ENCODE measurements at places on chromosomes 3 and 15.

DNA sequence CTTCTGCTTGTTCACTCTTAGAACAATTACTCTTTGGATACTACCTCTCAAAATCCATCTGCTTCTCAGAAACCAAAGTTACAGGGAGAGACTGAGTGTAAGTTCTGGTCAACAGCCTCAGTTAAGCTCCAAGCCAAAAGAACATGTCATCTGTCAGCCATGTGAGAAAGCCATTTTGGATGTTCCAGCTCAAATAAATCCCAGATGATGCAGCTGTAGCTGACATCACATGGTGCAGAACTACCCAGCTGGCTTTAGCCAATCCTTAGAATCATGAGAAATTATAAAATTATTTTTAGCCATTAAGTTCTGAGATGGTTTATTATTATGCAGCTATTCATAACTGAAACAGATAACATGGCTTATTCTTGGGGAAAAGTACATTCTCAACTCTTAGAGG, 696.0 kb downstream of the ZNF385D start:
- DNase-seq, result peak; percentile 18

DNA sequence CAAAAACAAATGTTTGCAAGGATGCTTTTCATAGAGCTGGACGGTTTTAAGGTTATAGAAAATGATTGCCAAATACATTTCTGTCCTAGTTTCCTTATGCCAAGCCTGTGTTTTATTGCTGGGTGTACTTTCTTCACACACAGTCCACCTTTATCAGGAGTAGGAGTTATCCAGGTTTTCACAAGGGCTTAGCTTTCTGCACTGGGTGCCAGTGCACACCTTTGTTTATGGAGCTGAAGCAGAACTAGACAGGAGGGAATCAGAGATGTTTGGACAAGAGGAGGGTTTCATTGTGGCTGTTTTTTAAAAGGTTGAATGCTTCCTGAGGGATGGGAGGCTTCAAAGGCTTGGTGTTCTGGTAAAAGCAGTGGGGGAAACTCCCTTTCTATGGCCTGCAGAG, 29.5 kb upstream of the FAM3D start:
- no peak for DNase-seq

GRCh38 chr15:60328852-60329443, 68.8 kb downstream of the ANXA2 start:
- no peak for DNase-seq

DNA sequence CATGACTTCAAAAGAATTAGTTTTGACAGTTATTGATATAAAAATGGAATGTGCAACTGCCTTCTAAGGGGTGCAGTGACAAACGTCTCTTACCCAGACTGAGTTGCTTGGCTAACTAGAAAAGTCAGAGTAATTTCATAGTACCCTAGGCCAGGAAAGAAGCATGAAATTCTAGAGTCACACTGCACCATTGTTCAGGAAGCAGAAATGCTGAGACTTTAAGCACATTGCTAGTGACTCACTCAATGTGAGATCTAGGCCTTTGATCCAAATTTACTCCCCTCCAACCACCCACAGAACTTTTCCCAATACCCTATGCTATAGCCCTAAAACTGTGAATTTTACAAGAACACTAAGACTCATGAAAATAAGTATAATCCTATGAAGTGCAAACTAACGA, 110.8 kb downstream of the DUT start:
- DNase-seq, result no peak

GRCh38 chr3:21235491-21235890, 515.5 kb downstream of the ZNF385D start:
- no peak for DNase-seq

DNA sequence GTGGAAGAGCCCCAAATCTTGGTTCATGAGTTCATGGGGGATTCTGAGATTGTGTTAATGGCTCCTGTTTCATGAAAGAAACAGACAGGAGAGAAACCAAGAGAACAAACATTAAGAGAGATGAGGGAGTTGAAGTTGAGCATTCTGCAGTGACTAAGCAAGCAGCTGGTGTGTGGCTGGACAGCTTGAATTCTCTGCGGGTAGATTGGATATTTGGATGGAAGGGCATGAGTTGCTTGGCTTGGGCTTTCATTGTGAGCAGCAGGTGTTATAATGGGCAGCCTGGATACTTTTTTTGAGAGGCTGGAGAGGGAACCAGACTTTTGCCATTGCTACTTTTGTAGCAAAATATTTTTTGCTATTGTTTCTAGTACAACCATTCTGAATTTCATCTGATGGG, 346.8 kb upstream of the SATB1 start:
- no peak for DNase-seq

- DNase-seq, result no peak
These were observed 113.0 kb downstream of the LIPC start for GRCh38 chr15:58544756-58545155.

DNA sequence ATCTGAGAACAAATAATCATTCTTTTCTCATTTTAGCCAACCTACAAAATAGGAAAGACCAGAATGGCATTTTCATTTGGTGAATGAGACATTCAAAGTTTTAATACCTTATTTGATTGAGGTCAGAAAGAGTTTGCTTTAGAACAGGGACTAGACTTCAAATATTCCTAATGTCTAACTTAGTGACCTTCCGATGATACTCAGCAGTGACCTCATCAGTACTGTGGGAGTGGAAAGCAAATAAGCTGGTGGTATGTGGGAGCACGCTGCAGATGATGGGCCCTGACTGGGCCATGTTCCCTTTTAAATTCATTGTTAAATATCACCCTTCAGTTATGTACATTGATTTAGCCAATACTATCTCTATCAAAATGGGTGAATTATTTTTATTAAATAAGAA, 223.3 kb downstream of the P3H2 start:
- DNase-seq, result no peak

DNA sequence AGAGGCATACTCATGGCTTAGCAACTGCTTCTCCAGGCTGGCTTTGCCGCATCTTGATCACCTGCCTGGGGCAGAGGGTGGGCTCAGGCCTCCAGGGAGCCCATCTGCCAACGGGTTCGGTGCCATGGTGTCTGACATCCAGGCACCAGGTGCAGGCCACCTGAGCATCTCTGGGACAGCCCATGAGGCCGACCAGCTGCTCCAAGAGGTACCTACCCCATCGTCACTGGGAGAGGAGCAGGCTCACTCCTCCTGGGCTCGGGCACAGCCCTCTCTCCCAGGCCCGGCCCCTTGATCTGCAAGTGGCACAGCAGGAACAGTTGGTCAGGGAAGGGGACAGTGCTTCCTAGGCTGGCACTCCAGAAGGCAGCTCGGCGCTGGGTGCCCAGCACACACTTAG, 21.9 kb downstream of the TPRA1 start:
- DNase-seq, result no peak

GRCh38 chr3:124833710-124834332, 53.3 kb downstream of the ITGB5 start:
- no peak for DNase-seq

GRCh38 chr3:114241262-114241661, 3.9 kb upstream of the ZNF80 start:
- no peak for DNase-seq

DNA sequence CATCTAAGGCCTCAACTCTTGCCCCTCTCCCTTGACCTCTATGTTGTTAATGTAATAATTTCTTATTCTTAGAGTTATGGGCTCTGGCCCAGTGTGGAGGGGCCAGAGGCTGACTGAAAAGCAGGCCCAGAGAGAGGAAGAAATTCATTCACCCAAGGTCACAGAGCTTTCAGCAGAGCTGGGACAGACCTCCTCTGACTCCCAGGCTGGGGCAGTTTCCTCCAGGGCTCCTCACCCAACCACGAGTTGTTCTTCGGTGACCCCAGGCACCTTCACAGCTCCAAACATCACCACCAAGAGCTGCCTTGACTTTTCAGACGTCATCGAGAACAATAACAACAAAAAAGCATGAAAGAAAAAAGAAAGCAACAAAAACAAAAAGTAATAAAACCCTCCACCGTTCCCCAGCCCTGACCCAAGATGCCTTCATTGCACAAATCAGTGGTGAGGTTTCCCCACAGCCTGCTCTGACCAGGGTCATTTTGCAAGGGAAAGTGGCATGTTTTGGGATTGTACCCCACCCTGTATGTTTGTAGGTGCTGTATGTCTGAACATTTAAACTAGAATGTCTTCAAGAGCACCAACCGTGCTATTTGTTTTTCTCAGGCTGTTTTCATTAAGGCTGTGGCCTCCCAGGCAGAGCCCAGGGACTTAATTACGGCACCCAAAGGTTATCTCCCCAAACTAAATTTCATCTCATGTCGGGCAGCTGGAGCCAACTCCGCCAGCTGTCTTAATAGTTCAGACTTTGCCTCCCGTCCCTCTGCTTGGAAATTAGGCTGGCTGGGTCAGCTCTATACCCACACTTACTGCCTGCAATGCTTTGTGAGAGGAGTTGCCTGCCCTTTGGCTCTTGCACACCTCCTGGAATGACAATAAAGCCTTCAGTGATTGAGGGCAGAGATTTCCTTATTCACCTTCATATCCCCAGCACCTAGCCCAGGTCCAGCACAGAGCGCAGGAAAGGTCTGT, 173.8 kb downstream of the RPLP1 start:
- no peak for DNase-seq

DNA sequence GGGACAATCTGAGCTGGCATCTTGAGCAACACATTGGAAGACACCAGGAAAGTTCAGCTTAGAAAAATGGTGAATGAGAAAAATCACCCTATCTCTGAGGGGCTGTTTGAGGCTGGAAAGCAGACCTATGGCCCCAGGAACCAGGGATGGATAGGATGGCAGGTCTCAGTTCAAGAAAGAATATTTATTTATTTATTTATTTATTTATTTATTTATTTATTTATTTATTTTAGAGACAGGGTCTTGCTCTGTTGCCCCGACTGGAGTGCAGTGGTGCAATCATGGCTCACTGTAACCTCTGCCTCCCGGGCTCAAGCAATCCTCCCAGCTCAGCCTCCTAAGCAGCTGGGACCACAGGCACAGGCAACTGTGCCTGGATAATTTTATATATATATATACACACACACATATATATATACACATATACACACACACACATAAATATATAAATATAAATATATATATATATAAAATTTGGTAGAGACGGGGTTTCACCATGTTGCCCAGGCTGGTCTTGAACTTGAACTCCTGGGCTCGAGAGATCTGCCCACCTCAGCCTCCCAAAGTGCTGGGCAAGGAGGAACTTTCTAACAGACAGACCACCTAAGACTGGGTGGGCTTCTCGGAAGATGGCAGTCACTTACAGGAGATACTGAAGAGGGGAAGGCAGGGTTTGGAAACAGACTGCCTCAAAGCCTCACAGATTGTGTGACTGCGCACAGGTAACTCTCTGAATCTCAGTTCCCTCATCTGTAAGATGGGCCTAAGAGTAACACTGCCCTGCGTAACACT, 29.7 kb downstream of the CCDC13 start:
- no peak for DNase-seq

DNA sequence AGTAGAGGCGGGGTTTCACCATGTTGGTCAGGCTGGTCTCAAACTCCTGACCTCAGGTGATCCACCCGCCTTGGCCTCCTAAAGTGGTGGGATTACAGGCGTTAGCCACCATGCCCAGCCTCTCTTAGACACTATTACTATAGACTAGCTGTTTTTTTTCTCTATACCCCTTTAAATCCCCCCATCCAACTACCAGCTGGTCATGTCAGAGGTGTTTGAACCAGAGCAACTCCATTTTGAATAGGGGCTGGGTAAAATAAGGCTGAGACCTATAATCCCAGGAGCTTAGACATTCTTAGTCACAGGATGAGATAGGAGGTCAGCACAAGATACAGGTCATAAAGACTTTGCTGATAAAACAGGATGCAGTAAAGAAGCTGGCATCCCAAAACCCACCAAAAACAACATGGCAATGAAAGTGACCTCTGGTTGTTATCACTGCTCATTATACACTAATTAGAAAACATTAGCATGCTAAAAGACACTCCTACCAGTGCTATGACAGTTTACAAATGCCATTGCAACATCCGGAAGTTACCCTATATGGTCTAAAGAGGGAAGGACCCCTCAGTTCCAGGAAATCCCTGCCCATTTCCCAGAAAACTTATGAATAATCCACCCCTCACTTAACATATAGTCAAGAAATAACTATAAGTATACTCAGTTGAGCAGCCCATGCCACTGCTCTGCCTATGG, 57.8 kb upstream of the GPD1L start:
- DNase-seq, result no peak

- no peak for DNase-seq
These were observed 846.9 kb downstream of the NSUN3 start for GRCh38 chr3:94909726-94910125.

DNA sequence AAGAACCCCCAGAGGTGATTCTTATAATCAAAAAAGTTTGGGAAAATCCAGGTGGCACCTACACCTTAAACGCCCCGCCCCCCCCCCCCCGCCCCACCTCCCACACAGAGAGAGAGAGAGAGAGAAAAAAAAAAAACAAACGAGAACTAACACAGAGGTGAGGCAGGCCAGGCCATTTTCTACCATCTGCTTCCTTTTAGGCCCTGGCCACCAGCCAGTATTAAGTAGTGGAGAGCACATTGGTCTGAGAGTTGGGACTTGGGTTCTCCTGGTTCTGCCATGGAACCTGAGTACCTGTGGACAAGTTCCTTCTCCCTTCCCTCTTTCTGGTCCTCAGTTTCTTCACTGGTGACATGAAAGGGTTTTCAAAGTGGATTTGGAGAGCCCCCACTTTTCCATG, 60.6 kb downstream of the SLC6A11 start:
- no peak for DNase-seq

DNA sequence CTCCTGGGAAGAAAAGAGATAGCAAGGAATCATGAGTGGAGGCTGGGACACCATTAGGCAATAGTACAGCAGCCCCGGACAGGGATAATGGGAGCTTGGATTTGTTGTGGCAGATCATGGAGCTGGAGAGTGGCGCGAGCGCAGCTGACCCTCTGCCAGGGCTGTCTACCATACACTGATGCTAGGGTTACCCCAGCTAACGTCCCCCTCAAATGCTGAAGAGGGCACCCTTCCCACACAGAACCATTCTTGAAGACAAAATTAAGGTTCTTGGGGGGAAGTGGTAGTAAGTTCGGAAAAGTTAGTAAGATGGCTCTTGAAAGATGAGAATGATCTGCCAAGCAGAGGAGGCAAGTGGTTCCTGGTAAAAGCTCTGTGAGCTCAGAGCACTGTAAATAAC, 61.1 kb downstream of the ST3GAL6 start:
- DNase-seq, result no peak

DNA sequence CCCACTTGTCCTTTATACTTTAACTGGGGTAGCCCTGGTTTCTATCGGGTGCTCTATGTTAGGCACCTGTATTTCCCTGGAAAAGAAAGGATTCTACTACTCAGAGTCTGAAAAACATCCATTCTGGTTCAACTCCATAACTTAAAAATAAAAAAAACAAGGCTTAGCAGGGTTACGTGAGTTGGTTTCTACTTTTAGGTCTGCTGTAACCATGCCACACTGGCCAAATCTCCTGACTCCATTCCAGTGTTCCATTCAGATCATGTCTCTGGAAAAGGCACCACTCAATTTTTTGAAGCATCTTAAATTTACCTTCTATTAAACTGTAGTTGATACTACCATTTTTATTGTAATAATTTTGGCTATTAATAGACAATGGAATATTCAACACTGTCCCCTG, 62.1 kb downstream of the CAPN3 start:
- no peak for DNase-seq

- DNase-seq, result peak; percentile 90
These were observed 22.0 kb downstream of the GASK1A start for GRCh38 chr3:43001094-43001553.
